Osteocyte (in vitro differentiated cells): ENCODE measurements at places on chromosomes 2 and 18. TPM values are rescaled to one million over a fixed set of nuclear protein-coding genes. Genes with fewer than 3 reads are reported as not detected.

- DNase-seq: no peak
- H3K4me3 ChIP-seq: no peak overlapping the region
- no peaks in the 10 kb centered on the region for H3K27me3 ChIP-seq
- H3K27ac ChIP-seq: peak overlapping the region; percentile 34
Observed at GRCh38 chr2:206164261-206164862, 4.7 kb downstream of the EEF1B2 start.

GRCh38 chr18:5556310-5556974, 12.6 kb upstream of the EPB41L3 start:
- H3K27me3 ChIP-seq: no peaks in the 10 kb centered on the region
- no peak overlapping the region for H3K27ac ChIP-seq
- H3K4me1 ChIP-seq: no peaks in the 10 kb centered on the region
- DNase-seq: no peak

DNA sequence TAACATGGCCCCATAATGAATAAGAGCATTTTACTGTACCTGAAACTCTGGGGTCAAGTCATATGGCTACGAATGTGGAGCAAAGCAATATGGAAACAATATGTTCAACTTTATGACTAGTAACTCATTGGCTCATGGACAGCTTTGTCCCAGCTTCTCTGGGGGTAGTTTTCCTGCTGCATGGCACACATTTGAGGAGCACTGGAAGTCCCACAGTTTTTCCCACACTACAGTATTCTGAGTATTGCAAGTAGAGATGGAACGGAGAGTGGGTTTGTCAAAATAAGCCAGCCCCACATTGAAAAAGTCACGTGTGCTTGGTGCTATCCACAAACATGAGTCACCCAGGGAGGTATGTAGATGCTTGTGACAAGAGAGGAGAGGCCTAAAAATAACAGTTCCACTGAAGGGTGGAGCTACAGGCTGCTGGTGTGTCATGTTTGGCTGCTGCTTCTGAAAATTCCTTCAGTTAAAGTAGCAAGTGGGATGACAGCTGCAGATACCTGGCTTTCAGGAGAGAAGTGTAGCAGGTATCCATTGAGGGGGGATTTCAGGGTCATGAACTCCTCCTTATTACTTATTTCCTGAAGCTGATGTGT, 48.2 kb upstream of the CTAGE1 start:
- H3K27me3 ChIP-seq: no peaks in the 10 kb centered on the region
- no peaks in the 10 kb centered on the region for H3K36me3 ChIP-seq
- H3K27ac ChIP-seq: peak overlapping the region; percentile 97
- no peak for DNase-seq
- H3K4me3 ChIP-seq: no peak overlapping the region

DNA sequence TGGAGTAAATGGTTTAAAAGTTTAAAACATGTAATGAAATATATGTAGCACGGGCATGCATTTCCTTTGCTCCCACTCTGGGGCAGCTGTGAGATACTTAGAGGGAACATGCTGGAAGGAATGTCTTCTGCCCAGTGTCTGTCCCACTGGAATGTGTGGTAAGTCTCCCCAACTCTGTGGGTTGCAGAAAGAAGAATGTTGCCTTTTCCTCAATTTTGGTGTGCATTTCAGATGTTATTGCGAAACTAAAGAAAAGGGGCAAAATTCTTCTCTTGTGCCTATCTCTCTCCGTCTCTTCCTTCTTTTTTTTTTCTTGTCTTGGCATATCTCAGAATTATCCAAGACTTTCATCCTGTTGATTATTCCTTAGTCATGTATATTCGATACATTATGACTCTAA, 201.1 kb downstream of the SH3RF3 start:
- H3K4me3 ChIP-seq: no peak overlapping the region
- peaks cover 91% of the 10 kb centered on the region for H3K4me1 ChIP-seq
- H3K27ac ChIP-seq: peak overlapping the region; percentile 98
- peaks cover 15% of the 10 kb centered on the region for H3K36me3 ChIP-seq
- DNase-seq: no peak

GRCh38 chr2:203328760-203329540, 756 bp downstream of the ABI2 start:
- no peak for DNase-seq
- no peaks in the 10 kb centered on the region for H3K27me3 ChIP-seq
- peaks cover 30% of the 10 kb centered on the region for H3K4me1 ChIP-seq

- no peaks in the 10 kb centered on the region for H3K36me3 ChIP-seq
- peaks cover 7% of the 10 kb centered on the region for H3K27me3 ChIP-seq
- no peak for DNase-seq
- no peak overlapping the region for H3K27ac ChIP-seq
Observed at GRCh38 chr2:19059076-19059475, 299.3 kb downstream of the OSR1 start.

DNA sequence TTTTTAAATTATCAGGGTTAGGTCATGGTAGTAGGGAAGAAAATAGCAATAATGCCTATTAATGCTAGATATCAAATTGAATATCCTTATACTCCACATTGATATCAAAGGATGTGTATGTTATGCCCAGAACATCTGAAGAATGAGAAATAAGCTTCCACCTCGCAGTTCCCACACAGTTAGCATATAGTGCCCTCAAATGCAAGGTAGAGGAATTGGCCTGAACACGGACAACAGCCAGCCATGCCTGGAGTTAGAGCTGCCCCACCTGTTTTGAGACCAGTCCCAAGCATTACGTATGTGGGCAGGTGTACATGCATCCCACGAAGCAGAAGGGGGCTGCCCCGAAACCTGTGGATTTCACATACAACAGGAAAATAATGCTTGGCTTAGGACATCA, 79.6 kb downstream of the SUMO1 start:
- DNase-seq: no peak
- no peaks in the 10 kb centered on the region for H3K27me3 ChIP-seq
- peaks cover 5% of the 10 kb centered on the region for H3K4me1 ChIP-seq
- no peak overlapping the region for H3K27ac ChIP-seq
- H3K36me3 ChIP-seq: no peaks in the 10 kb centered on the region

GRCh38 chr2:132656266-132656975, 13.6 kb downstream of the LYPD1 start:
- H3K27me3 ChIP-seq: peaks cover 5% of the 10 kb centered on the region
- no peak overlapping the region for H3K4me3 ChIP-seq
- no peak overlapping the region for H3K27ac ChIP-seq

GRCh38 chr18:21109936-21110712, 1.5 kb downstream of the ROCK1 start:
- H3K36me3 ChIP-seq: no peaks in the 10 kb centered on the region
- H3K4me1 ChIP-seq: peaks cover 26% of the 10 kb centered on the region
- H3K27ac ChIP-seq: peak overlapping the region; percentile 98
- H3K4me3 ChIP-seq: no peak overlapping the region

GRCh38 chr18:58687871-58688308, 16.6 kb downstream of the MALT1 start:
- no peak overlapping the region for H3K4me3 ChIP-seq
- H3K27me3 ChIP-seq: no peaks in the 10 kb centered on the region
- peaks cover 40% of the 10 kb centered on the region for H3K36me3 ChIP-seq
- H3K27ac ChIP-seq: no peak overlapping the region

GRCh38 chr18:62844850-62845643, 129.7 kb downstream of the PHLPP1 start:
- no peaks in the 10 kb centered on the region for H3K4me1 ChIP-seq
- no peaks in the 10 kb centered on the region for H3K27me3 ChIP-seq
- no peak overlapping the region for H3K4me3 ChIP-seq
- DNase-seq: no peak

DNA sequence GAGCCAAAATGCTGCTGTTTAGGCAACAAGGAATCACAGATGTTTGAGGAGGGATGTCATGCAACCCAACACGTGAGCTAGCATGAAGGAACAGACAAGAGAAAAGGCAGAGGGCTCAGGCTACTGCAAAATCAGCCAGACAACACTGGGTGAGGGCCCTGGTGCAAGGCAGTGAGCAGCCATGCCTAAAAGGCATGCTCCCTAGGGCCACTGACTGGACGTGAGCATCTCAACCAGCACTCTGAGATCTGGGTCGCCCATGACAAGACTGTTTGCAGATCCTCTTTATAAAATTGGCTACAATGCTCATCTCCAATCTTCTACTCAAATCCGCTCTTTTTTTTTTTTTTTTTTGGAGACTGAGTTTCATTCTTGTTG, 49.1 kb downstream of the KIAA2012 start:
- H3K4me1 ChIP-seq: no peaks in the 10 kb centered on the region
- no peak for DNase-seq
- H3K27me3 ChIP-seq: no peaks in the 10 kb centered on the region
- no peak overlapping the region for H3K4me3 ChIP-seq
- H3K27ac ChIP-seq: no peak overlapping the region

DNA sequence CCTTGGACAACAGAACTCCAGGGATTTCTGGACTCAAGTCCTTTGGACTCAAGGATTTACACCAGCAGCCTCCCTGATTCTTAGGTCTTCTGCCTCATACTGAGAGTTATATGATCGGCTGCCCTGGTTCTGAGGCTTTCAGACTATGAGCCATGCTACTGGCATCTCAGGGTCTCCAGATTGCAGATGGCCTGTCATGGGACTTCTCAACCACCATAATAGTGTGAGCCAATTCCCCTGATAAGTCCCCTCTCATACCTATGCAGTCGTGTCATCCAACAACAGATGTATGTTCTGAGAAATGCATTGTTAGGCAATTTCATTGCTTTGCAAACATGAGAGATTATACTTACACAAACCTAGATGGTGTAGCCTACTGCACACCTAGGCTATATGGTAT, 61.4 kb upstream of the MSTN start:
- H3K27ac ChIP-seq: no peak overlapping the region
- H3K36me3 ChIP-seq: no peaks in the 10 kb centered on the region
- no peak for DNase-seq
- H3K27me3 ChIP-seq: no peaks in the 10 kb centered on the region

GRCh38 chr2:186848873-186849578, at the start of gene ZSWIM2:
Gene ZSWIM2, minus strand, starts transcription at chr2:186849170. Its CDS starts 40 bp downstream, at chr2:186849130.
- H3K27me3 ChIP-seq: no peaks in the 10 kb centered on the region
- peaks cover 8% of the 10 kb centered on the region for H3K4me1 ChIP-seq
- peak; percentile 84 for DNase-seq
- no peaks in the 10 kb centered on the region for H3K36me3 ChIP-seq
- H3K27ac ChIP-seq: peak within 1 kb of the TSS; percentile 62
- peak within 1 kb of the TSS; percentile 74 for H3K4me3 ChIP-seq

Gene FTCDNL1
- 0.76 TPM in 1 of 2 replicates, not detected in the other for total RNA-seq

Gene TMEM169
- 1.5 and 2.3 TPM in 2 replicates for total RNA-seq

Gene MYL12A
- total RNA-seq: 475 and 500 TPM in 2 replicates
